ENCODE measurements at places on chromosomes 2 and 18.

DNA sequence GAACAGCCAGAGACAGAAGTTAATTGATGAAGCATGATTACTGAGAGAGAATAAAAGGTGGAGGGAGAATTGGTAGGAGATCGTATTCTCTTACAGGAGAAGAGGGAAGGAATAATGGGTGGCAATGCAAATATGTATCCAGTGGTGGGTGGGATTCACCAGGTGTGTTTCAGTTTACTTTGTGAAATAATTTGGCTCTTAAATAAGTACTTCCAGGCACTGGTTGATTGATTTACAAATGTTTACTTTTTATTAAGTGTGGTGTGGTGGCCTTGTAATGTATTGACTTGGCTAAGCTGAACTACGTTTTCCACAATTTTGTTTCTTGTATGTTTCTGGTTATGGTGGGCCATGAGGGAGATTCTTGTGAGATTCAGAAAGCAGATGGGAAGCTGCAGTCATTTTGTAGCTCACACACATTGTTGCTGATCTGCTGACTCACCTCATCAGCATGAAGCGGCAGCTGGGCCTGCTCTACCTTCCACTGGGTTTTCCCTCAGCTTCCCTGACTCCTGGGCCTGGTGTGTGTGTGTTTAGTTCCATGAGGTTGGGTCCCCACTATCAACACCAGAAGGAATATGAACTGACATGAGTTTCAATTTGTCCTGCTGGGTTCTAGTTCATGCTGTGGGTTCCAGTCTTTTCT is 32.6 kb downstream of the MYL12B start:
- DNase-seq = no peak

DNA sequence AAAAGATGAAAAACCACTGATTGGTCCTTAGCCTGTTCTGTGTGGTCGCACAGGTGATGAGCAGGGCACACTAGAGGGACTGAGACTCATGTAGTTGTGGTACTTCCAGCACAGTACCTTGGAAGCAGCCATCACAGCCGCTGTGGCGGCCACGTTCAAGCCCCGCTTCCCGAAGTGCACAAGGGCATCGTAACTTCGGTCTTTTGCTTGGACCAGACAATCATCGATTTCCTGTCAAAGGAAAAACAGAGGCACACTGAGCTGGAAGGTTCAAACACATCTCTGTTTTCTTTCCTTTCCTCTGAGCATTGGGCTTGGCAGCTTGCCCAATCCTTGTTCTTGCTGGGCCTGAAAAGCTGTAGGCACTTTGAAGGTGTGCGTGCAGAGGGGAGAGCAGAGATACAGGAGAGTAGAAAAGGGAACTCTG is 52.6 kb downstream of the MRPL35 start:
- DNase-seq = no peak

DNA sequence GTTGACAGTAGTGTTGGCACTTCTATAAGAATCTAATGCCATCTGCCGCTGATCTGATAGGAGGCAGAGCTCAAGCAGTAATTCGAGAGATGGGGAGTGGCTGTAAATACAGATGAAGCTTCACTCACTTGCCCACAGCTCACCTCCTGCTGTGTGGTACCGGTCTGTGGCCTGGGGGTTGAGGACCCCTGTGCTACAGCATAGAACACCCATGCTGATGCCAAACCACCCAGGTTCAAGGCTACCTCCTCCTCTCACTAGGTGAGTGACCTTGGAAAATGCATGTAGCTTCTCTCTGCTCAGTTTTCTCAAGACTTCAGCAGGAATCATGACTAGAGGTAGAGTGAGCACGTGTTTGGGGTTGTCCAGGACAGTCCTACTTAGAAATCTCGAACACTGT is 263.4 kb downstream of the SH3BP4 start:
- no peak for DNase-seq

DNA sequence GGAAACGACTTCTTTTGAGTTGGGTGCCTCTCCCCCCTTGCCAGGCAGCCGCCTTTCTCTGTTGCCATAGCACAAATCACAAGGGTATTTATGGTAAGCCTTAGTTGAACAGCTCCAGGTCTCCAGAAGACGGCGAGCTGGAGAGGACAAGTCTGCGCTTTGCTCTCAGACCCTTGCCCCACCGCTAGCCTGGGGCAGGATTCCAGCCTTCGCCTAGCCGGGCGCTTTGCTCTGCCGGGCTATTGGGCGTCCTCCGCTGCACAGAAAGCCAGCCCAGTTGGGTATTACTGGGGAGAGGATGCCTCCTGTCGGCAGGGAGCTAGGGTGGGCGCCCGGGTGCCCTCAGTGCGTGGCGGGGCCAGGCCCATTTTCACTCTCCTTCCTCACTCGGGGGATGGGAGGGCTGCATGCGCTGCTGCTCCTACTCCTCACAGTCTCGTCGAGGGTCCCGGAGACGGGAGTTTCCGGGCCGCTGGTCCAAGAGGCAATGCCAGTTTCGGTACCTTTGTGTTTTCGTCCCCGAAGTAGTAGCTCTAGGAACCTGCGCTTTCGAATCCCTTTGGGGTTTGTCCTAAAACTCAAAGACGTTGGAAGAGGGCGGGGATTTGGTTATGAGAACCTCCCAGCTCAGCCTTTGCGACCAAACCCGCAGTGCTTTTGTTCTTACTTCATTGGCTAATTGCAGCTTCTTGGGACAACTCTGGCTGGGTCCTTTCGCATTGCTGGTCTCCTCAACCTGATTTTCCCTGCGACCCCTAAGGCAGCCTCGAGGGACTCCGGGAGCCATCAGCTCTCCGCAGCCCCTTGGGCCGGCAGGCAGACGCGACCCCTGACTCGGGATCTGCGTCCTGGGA is 3.6 kb upstream of the DLX2 start:
- no peak for DNase-seq

DNA sequence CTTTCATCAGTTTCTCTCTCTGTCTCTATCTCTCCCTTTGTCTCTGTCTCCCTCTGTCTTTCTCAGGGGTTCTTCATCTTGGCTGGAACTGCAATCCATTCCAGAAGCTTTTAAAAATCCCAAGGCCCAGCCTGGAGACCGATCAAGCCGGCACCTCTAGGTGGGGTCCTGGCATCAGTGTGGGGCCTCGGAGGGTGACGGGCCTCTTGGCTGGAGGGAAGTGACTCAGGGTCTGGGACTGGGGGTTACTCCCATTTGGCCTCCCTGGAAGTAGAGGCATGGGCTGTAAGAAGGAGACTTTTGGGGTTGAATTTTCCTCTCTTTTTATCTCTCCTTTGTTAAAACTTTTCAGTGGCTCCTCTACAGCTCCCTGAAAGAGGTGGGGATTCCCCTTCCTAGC is 52.8 kb upstream of the OTOF start:
- no peak for DNase-seq

DNA sequence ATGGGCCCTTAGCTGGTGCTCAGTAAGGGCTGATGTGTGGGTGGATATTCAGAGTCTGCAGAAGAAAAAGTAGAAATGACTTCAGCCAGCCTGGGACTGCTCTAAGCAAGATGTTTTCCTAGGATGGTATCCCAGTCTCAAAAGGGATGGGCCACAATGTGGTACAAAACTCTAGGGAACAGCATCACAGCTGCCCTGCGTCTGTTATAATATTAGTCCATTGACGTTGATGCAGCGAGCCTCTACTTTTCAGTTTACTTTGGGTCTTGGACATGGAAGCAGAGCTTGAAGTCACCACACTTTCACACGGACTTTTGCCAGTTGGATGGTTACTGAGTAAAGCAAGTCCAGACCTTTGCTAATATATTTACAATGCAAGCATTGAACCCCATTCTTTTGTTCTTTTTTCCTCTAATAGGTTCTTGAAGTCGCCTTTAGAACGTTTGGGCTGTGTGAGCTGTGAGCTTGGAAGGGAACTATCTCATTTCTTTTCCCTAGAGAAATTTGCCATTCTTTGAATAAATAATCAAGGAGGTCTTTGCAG is 105.7 kb downstream of the RDH14 start:
- no peak for DNase-seq

DNA sequence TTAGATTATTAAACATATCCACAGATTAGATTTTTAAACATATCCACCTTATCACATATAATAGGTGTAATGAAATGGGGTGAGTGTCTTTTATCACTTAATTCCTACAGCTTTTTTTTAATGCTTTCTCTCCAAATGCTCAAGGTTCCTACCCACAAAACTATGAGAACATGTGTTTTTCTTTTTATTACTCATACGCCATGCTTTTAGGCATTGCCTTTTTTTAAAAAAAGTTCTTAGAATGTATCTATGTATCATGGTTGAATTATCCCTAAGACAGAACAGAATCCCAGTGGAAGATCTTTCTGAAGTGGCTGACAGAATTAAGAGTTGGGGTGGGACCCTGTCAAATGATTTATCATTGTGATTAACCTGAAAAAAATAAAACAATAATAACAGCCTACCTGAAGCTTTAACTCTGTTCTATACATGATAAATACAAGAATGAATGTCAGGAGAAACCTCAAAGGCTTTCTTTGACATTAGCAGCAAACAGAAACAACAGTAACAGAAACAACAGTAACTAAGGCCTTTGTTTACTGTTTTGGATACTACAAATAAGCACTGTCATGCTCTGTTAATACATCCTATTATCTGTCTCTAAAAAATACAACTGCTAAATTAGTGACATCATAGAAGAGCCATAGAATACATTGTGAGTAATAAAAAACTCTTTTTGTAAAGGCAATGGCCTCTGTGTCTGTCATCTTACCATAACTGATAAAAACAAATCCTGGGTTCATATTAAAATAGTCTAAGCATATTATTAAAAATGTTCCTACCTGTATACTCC is 4.1 kb upstream of the ZNF397 start:
- DNase-seq = no peak

GRCh38 chr2:230691005-230691647 is 21.5 kb upstream of the CAB39 start:
- DNase-seq = peak; percentile 71

GRCh38 chr2:219542931-219543595 is 546 bp downstream of the CHPF start:
- DNase-seq = no peak

- no peak for DNase-seq
These were observed 117.9 kb upstream of the NETO1 start for GRCh38 chr18:72985686-72986085.

- DNase-seq = no peak
These were observed 567.4 kb downstream of the ARHGAP15 start for GRCh38 chr2:143696651-143697050.

GRCh38 chr2:74020702-74021406 is 36.1 kb downstream of the TET3 start:
- DNase-seq = no peak

Measured in HCT116 (cell line).